HL-60 (cell line): ENCODE measurements at places on chromosomes 6 and 20.

DNA sequence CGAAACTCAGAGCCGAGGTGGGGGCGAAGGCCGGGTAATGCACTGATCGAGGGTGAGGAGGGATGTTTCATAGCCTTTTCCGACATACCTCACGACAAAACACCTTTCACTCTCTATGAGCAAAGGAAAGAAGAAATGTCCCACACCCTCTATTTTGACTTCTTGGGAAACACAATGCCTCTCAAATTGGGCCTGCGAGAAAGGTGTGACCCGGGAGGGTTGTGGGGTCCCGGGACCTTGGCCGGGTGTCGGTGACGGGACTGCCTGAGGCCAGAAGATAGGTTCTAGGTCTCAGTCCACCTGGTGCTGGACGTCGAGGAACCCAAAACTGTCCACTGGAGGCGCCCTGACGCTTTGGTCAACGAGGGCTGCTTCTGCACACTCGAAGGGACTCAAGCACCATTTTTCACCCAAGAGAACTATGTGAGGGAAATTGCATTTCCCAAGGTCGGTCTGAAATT, 41.1 kb upstream of the OSTM1 start:
- no peak for DNase-seq

DNA sequence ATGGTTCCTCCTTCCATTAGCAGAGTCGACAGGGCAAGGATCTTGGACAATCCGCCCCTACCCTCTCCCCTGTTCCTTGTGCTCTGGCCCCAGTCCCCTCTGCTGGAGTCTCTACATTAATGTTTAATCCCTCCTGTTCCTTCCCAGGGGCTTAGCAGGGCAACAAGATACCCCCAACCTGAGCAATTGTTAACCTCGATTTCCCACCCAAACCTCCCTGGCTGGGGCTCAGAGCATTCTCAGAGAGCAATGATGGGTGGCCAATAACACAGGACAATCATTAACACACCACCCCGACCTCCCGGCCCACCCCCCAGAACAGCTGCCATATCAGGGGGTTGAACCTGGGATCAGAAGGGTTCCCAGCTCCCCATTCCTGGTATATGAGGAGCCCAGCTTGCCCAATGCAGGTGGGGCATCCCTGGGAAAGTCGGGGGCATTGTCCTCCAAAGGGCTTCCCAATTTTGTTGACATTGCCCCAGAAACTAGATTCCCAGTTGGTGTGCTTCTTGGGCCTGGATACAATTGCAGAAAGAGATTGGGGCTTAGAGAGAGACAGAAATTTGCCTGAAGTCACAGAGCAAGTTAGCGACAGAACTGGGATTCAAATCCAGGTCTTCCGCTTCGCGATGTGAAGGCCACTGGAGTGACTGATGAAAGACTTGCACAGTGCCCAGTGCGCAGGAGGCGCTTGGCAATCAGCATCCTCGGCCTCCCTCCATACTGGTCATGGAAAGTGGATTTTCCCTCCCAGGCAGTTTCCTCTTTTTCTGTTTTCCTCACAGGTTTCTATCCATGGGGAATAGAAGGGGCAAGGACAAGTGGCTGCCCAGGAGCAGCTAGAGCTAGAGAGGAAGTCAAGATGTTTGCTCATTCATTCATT, 59.6 kb upstream of the TTPAL start:
- DNase-seq = no peak

GRCh38 chr20:33175123-33175522, 7.2 kb downstream of the BPIFA2 start:
- no peak for DNase-seq

GRCh38 chr20:717271-717670, 41.7 kb upstream of the SCRT2 start:
- DNase-seq = no peak

GRCh38 chr6:153872946-153873345, 166.1 kb upstream of the OPRM1 start:
- DNase-seq = no peak

DNA sequence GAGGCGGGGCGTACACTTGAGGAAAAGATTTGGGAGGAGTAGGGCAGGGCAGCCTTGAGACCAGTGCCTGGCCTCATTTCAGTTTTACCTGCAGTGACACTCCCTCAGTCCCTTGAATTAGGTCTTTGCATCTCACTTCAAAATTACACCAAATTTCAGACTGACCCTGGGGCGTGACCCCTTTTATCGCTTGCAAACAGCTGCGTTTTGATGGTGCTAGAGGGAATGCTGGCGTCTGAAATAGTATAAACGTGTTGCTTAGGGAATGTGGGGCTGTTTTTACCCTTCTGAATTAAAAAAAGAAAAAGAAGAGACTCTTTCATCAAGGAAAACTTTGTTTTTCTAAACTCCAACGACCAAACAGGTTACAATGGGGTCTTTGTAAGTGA, 21.0 kb downstream of the COL9A1 start:
- no peak for DNase-seq

- no peak for DNase-seq
Observed at GRCh38 chr6:36599791-36600209, 5.6 kb downstream of the SRSF3 start.

DNA sequence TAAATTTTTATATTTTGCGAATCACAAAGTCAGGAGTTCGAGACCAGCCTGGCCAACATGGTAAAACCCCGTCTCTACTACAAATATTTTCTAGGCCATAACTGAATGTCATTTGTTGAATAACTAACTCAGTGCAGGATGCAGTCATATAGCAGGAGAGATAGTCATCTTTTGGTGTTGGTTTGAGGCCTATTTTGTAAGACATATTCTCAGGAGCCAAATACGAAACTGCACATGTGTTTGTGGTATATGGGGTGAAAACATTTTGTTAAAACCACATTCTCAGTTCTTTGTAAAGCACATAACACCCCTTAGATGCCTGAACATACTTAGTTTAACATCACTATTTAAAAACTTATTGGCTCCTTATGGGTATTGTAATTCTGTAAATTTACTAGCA, 4.7 kb upstream of the ENPP5 start:
- DNase-seq = no peak

DNA sequence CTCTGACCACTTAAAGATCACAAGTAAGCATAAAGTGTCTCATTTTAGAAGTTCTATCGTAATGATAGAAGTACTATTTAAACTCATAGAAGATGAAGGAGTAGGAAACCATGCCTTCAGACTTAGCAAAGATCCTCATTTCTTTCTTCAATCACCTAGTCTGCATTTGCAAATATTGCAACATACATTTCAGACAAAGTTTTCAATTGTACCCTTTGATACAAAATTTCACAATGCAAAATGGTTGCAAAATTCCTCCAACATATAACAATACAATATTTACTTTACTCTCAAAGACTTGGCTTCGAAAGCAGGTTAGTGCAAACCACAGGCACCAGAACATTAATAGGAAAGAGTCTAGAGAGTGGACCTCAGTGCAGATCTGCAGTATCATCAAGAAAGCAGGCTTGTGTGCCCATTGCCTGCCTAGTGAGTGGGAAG, 16.1 kb upstream of the ROS1 start:
- no peak for DNase-seq

- no peak for DNase-seq
Observed at GRCh38 chr6:122753000-122753687, 26.4 kb upstream of the FABP7 start.

GRCh38 chr6:14906621-14907020, 339.2 kb upstream of the JARID2 start:
- DNase-seq = no peak

DNA sequence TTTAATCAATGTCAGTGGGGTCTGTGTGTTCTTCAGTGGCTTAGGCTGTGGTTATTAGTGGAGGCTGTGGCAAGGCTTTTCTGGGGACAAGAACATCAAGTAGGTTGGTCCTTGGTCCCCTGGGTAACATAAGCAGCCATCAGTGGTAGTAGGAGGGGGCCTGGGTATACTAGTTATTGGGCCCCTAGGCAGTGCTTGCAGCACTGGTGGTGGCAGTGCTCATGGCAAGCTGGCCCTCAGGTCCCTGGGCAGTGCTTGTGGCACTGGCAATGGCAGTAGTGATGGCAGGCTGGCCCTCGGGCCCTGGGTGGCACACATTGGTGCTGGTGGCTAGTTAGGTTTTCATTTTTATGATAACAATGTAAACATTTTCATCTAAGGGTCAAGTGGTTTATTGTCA, 32.5 kb upstream of the MAS1 start:
- DNase-seq = no peak

DNA sequence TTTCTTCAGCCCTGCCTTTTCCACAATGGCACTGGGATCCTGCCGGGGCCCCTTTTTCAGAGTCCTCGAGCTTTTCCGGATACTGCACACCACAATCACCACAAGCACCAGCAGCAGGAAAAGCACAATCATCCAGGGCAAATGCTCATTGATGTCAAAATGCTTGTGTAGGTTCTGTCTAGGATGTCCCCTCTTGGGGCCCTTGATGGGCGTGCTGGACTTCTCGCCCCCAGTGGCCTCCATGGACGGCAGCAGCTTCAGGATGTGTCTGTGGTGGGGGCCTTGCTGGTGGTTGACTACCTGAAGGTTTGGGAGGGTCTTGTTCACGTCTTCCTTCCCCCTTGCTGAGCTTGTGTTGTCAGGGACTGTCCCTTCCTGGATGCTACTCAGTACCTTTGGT, 25.7 kb downstream of the TNFRSF21 start:
- no peak for DNase-seq

DNA sequence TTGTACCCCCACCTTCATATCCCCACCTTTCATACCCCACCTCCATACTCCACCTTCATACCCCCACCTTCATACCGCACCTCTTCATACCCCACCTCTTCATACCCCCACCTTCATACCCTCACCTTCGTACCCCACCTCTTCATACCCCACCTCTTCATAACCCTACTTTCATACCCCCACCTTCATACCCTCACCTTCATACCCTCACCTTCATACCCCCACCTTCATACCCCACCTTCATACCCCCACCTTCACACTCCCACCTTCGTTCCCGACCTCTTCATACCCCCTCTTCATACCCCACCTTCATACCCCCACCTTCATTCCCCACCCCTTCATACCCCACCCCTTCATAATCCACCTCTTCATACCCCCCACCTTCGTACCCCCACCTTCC, 92.9 kb upstream of the NAA20 start:
- DNase-seq = no peak

DNA sequence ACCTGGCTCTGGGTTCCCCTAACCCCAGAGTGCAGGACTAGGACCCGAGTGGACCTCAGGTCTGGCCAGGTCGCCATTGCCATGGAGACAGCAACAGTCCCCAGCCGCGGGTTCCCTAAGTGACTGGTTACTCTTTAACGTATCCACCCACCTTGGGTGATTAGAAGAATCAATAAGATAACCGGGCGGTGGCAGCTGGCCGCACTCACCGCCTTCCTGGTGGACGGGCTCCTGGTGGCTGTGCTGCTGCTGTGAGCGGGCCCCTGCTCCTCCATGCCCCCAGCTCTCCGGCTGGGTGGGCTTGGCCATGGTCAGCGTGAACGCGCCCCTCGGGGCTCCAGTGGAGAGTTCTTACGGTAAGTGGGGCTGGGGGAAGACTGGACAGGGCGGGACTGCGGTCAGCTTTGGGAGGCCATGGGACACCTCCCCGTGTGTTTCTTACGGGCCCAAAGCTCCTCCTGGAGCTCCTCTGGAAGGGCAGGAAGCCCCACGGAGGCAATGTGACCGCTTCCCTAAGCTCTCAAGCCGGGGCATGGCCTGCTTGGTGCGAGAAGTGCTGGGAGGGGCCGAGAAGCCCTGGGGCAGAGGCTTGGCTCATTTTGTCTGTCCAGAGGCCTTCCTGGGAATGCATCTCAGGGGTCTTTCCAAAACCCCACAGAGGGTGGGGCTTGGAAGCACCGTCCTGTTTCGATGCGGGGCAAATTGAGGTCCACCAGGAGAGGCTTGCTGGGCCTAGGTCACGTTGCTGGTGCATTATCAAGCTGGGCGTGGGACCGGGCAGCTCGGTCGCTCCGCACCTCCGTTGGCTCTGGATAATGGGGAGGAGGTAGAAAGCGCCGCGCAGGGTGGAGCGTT, at the start of gene HNF4A:
Gene HNF4A, plus strand, starts transcription at position 202 of the 855 bp plus-strand sequence. Its CDS starts 106 bp downstream, at position 308.
- no peak for DNase-seq

GRCh38 chr6:1463275-1463674, 73.9 kb downstream of the FOXF2 start:
- DNase-seq = no peak

DNA sequence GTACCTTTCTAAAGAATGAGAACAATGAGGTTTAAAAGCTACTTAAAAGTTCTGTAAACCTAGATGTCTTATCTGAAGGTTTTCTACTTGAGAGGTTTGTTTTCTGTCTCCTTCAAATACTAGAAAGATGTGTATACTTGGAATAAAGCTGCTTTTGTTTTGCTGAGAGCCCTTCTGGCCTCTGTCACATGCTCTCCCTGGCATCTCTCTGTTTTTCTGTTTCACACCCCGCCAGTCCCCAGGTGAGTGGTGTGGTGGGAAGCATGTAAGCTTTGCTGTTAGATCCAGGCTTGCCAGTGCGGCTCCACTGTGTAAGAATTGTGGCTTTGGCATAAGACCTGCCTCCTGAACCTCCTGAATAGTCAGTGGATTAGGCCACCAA, 56.8 kb downstream of the SNX9 start:
- no peak for DNase-seq
